ENCODE measurements at places on chromosomes 13 and 19.

DNA sequence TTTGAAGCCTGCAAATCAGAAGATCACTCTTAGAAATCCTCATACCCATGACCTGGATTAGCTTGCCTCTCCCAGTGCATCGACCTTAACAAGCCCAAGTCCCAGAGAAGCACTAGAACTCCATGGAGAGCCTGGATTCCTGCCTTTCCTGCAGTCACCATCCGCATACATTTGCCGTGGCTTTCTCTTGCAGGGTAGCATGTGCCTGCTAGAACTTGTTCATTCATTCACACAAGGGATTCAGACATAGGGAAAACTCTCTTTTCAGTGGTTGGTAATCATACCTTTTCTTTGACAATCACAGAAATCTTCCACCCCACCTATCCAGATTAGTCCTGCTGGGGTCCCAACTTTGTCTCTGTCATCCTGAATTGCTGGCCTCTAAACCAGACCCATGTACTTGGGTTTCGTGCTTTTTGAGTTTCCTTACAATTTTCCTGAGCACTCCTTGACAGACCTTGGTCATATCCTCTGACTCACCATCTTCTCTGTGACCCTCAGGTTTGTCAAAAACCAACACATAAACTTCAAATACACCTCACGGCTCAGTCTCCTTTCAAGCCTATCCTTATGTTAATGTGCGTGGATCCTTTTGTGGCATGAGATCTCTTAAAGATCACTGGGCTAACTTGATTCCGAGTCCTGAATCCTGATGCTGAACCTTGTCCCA is 355.0 kb downstream of the MYO16 start:
- DNase-seq: no peak

GRCh38 chr13:24905242-24905641 is 141.3 kb downstream of the RNF17 start:
- DNase-seq: peak; percentile 15

GRCh38 chr13:80160110-80160509 is 180.8 kb downstream of the SPRY2 start:
- DNase-seq: no peak

- no peak for DNase-seq
Observed at GRCh38 chr19:12597594-12597993, 13.0 kb downstream of the ZNF490 start.

GRCh38 chr13:43232144-43232872 is 208.9 kb downstream of the DNAJC15 start:
- DNase-seq: no peak

GRCh38 chr19:52140032-52140710 is 433 bp upstream of the ZNF616 start:
- DNase-seq: no peak

GRCh38 chr13:20331419-20331818 is 99.3 kb upstream of the GJB6 start:
- DNase-seq: no peak

- DNase-seq: peak; percentile 53
Observed at GRCh38 chr13:76980075-76980718, 11.7 kb upstream of the CLN5 start.

- DNase-seq: no peak
Observed at GRCh38 chr13:66950666-66951065, 279.5 kb downstream of the PCDH9 start.

DNA sequence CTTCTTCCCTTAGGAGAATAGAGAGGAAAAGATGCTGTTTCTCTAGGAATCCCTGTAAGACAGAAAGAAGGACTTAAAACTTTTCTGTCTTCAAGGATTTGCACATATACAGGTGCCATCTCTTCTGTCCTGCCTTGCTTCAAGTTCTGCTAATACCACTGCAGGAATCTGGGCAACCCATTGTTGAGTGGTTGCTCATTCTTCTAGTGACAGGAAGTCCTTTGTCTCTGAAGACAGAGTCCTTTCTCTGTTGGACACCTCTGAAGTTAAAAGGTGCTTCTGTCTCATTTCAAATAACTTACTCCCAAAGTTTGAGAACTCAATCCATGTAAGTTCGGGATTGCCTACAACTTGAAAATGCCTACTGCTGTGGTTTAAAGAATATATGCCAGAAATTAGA is 114.4 kb upstream of the TMTC4 start:
- DNase-seq: no peak

DNA sequence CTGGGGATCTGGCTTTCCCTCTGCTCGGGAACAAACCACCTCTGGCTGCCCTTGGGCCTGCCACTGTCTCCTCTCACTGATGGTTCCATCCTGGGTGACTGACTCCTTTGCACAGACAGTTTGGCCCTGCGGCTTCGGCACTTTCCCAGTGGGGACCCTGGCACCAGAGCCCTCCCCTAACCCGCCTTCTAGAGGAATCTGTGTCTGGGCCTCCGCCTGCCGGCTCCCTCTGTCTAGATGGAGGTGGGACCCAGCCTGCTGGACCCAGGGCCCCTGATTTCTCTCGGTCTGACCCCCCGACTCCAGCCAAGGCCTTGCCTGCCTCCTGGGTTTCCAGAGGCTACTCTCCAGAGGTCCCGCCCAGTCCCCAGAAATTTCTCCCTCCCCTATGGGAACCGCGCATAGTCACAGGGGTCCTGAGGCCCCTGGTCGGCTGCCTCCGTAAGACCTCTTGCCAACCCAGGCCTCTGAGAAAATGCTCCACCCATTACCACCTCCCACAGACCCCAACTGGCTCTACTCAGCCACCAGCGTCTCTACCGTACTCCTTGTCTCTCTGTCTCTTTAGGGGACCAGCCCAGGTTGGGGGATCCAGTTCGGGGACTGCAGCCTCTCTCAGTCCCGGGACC is 2.7 kb downstream of the CCDC106 start:
- no peak for DNase-seq

DNA sequence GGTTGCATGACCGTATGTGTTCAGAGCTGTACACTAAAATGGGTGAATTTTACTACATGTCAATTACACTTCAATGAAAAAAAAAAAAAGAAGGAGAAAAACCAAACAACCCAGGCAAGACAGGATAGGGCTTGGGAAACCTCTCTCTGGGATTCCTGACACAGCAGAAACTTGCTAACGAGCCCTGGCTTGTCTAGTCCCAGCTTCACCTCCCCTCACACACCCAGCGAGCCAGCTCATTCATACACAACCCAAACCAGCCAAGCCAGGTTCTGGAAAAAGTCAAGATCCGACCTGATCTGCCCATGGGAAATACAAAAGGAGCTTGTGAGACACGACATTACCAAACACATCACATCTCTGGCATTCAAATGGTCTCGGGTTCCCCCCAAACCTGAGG is 3.7 kb upstream of the TECR start:
- no peak for DNase-seq

- no peak for DNase-seq
Observed at GRCh38 chr13:98013241-98013640, 59.8 kb downstream of the IPO5 start.

DNA sequence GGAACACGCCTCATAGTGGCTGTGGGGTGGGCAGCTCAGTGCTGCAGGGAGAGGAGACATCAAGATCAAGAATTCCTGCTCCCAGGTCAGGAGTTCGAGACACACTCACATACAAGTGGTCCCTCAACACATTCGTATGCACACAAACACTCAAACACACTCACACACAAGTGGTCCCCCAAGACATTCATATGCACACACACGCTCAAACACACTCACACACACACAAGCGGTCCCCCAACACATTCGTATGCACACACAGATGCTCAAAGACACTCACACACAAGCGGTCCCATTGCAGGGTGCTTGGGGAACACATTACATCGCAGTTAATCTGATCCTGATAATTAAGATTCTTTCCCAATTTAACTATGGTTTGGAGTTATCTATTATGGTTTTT is 28.2 kb downstream of the FCGBP start:
- DNase-seq: no peak

DNA sequence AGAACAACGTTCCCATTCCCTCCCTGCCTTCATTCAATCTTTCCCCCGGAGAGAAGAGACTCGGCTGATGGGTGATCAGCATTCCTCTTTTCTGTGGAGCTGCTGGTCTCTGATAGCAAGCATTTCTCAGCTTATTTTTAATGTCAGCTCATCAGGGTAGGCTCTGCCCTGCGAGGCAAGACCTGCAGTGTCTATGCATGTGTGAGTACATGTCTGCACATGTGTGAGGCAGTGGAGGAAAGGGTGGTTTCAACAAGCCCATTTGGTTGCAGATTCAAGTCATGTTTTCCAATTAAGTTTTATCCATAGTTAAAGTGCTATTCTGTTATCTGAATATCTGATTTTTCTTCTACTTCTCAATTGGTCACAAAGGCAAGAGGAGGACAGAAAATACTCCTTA is 19.5 kb downstream of the SLC10A2 start:
- no peak for DNase-seq

DNA sequence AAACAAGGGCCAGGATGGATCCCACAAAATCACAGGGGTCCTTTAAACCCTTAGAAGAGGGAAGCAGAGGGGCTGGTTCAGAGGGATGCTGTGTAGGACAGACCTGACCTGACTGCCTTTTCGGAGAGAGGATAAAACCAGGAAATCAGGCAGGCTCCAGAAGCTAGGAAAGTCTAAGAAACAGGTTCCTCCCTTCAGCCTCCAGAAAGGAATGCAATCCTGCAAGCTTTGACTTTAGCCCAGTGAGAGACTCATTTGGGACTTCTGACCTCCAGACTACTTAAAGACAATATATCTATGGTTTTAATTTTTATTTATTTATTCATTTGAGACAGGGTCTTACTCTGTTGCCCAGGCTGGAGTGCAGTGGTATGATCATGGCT is 5.3 kb downstream of the RAB20 start:
- DNase-seq: no peak

DNA sequence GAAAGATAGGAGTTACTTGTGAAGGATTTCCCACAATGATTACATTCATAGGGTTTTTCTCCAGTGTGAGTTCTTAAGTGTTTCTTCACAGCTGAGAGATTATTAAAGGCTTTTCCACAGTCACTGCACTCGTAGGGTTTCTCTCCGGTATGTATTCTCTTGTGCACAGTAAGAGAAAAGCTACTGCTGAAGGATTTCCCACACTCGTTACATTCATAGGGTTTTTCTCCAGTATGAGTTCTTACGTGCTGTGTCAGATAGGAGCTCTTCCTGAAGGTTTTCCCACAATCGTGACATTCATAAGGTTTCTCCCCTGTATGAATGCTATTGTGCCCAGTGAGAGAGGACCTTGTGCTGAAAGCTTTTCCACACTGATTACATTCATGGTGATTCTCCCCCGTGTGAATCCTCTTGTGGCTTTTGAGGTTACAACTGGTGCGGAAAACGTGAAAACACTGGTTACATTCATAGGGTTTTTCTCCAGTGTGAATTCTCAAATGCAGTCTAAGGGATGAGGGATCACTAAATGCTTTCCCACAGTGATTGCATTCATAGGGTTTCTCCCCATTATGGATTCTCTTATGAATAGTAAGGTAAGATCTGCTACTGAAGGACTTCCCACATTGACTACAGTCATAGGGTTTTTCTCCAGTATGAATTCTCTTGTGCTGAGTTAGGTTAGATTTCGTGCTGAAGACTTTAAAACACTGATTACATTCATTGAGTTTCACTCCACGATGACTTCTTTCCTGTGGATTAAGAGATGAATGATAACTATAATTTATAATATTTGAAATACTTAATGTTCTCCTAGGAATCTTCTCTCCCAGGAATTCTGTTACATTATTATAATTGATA is 20.6 kb downstream of the ZNF558 start:
- peak; percentile 11 for DNase-seq

GRCh38 chr19:14361824-14362223 is 19.4 kb upstream of the ADGRE5 start:
- DNase-seq: peak; percentile 60

GRCh38 chr13:40640202-40640601 is 26.2 kb downstream of the FOXO1 start:
- no peak for DNase-seq

GRCh38 chr13:73708393-73708985 is 425.7 kb downstream of the KLF12 start:
- peak; percentile 71 for DNase-seq

DNA sequence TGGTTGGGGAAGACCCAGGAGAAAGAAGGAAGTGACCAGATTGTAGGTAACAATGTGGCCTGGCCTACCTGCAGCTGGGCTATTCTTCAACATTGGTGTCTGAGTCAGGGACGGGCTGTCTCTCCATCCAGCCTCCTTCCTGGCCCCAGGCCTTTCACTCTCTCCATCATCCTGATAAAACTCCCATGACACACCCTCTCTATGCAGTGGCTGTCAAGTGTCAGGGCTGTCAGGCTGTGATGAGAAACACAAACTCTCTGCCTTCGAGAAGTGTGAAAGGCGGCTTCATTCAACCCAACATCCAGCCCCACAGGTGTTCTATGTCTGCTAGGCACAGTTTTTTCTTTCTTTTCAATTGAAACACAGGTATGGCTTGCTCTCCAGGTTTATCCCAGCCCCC is 153.3 kb upstream of the VSTM2B start:
- DNase-seq: no peak

DNA sequence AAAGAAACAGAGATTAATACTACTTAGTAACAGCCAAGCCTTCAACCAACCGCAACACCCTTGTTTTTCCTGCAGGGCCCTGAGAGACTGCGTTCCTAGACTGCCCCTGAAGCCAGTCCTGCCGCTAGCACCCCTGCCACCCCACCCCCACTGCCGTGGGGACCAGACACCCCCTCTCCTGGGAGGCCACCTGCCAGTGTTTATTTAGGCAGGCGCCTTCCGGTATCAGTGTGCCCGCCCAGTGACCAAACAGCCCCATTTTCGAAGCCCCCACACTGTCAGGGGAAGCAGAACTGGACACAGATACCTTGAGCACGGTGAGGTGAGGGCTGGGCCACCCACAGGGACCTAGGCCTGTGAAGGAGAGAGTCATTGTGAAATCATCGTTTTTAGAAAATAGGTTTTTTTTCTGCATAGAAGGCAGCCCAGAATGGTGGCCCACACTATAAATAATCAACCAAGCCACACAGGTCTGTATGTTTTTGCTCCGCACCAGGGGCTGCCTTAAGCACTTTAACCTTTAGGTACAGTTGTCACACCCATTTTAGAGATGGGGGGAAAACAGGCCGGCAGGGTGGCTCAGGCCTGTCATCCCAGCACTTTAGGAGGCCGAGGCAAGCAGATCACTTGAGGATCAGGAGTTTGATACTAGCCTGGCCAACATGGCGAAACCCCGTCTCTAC is 3.5 kb upstream of the TLE5 start:
- no peak for DNase-seq
